ENCODE measurements at places on chromosomes 3 and 15.

DNA sequence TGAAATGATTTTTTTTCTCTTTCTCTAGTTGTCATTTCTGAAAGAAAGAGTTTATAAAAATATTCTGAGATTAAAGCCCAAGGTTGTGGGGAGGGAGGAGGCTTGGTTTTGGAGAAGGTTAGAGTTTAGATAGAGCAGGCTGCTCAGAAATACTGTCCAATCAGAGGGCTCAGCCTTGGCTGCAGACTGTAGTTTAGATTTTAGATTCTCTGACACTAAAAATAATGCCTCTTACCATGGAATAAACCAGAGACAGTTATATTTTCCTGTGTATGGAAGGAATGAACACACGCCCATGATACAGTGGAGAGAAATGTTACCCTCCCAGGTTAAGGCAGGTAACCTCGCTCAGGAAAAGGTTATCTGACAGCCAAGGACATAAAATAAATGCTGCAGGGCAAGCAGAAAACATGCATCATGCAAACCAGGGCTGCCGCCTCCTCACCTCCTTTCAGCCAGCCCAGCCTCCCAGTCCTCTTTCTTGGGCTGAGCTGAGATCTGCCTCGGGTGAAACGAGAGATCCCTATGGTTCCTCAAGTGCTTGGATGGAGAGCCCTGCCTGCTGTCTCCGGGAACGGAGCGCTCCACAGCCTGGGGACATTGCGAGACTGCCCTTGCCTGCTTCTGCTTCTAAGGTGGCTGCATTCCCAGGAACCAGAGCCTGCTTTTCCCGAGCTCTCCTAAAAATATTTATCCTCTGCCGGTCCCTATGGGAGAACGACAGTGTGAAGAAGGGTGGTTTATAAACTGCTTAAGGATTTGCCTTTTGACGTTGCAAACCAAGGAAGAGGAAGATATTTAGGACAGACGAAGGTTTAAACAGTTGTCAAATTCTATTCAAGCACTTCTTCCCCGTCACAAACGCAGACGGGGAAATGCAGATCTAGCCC is 848 bp downstream of the NCEH1 start:
- DNase-seq = peak; percentile 6

- DNase-seq = no peak
These were observed 46.4 kb downstream of the C2CD4B start for GRCh38 chr15:62118520-62119226.

DNA sequence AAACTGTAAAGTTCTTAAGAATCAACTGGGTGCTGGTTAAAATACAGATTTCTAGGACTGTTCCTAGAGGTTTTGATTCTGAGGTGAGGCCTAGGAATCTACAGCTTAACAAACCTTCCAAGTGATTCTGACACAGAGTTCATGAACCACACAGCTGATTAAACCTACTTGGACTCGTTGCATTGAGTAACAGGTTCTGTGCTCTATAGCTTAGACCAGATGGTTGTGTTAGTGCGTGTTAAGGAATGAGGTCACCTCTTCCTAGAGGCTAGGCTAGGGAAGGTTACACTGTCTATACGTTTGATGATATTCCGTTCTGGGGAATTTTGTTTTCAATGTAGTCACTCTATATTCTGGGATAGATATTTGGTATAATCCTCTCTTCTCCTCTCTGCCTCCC is 21.9 kb downstream of the EID1 start:
- no peak for DNase-seq

DNA sequence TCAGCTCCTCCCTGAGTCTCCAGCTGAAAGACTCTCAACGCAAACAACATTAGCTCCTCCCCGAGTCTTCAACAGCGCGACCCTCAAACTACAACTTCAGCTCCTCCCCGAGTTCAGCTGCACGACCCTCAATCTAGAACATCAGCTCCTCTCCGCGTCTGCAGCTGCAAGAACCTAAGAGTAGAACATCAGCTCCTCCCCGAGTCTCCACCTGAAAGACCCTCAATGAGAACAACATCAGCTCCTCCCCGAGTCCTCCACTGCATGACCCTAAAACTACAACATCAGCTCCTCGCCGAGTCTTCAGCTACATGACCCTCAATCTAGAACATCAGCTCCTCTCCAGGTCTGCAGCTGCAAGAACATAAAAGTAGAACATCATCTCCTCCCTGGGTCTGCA is 78.3 kb downstream of the TFRC start:
- no peak for DNase-seq

DNA sequence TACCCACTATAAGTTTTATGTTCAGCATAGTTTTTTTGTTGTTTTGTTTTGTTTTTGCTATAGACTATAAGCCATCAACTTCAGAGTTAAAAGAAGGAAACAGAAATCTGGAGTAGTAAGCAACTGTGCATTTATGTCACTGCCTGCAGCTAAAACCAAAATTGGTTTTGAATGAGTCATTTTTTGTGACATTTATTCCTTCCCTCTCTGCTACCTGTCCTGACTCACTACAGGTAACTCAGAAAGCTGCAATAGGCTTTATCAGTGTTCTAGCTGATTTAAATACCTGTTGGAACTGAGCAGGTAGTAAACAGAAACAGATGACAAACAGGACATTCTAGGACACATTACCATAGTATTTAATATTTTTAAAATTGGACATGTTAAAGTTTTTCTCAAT is 393.3 kb upstream of the WNT5A start:
- DNase-seq = no peak

GRCh38 chr3:112042842-112043280 is 8.3 kb downstream of the TMPRSS7 start:
- DNase-seq = no peak

DNA sequence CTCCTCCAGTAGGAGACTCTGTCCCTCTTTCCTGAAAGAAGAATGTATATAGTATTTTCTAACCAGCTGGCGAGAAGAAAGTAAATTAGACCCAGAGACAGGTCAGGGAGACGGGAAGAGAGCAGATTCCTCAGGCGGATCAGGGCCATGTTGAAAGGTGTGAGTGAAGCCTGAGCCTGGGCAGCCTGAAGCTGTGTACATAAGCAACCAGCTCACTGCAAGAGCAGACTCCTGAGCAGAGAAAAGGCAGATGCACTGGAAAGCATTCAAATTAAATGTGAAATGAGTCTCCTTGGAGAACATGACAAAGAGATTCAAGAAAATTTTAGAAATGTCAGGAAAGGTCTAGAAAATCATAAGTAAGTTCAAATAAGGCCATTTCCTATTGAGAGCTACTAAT is 165.8 kb downstream of the GOLIM4 start:
- DNase-seq = no peak

GRCh38 chr3:43907508-43907858 is 216.7 kb downstream of the ABHD5 start:
- DNase-seq = no peak

DNA sequence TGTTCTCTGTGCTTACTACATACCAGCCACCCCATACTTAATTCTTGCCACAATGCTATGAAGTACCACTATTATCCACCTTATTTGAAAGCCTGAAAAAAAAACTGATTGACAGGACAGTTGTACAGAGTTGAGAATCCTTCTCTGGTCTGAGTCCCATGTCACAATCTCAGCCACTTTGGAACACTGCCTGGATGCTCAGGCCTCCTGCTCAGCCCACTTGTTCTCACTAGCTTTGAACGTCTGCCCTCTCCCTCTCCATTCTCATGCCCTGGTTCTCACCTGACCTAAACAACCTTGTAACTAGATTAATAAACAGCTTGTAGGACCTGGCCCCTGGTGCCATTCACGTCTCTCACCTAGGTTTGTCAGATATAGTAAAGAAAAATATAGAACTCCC is 53.9 kb downstream of the TRIM69 start:
- no peak for DNase-seq

All from stimulated activated CD4-positive, alpha-beta T cell treated with anti-CD3 and anti-CD28 coated beads, Interleukin-4, amount 100 ng/mL, for 24 hours (primary cell).